ENCODE measurements at places on chromosomes 1 and 21.

DNA sequence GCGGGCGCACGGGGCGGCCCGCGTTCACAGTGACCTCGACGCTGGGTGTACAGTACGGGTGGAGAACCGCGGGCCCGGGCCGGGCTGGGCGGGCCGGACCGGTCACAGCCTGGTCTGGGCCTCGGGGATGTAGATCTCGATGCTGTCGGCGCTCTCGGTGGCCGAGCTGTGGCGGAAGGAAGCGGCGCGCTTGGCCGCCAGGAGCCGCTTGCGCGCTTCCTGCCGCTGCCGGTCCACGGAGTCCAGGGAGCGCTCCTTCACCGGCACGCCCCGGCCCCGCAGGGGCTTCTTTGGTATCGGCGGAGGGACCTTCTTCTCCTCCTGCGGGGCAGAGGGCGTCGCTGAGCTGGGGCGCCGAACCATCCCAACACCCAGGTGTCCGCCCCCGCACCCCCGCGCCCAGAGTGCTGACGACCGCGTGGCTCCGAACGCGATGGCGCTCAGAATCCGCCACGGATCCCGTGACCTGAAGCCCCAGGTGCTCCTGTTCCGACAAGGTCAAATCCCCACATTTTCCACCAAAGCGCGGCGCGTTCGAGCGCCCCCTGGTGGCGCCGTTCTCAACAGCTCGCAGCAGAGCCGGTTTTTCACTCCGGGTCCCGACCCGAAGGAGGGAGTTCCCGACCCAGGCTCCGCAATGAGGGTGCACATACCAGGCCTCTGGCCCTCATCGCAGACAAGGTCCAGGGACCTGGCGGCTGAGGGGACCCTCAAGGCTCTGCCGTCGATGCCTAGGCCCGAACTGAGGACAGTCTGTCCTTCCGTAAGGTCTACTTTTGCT is 6.6 kb upstream of the SMIM12 start:
- peak; percentile 94 for DNase-seq

DNA sequence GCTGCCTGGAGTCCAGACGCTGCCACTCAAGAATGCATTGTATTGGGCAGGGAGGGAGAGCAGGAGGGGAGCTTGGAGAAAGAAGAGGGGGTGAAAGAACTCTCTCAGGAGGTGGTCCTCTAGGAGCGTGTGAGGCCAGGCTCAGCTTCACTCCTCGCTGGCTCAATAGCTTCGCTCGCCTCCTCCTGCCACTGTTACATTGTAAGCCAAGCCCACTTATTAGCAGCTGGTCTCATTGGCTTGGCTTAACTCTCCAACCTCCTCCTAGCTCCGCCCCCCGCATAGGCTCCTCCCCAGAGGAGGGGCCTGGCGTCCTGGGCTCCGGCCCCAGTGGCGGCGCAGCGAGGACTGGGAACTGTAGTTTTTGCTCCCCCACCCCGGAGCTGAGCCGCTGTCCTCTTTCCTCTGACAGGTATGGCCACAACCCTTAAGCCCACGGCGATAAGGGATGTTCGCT is at the start of gene KCNN3:
Gene KCNN3 (minus strand): TSS at position 167 of the 457 bp plus-strand sequence. CDS start 317 bp downstream, outside the sequence.
- peak; percentile 96 for DNase-seq

GRCh38 chr1:150999051-150999674 is 7.5 kb downstream of the MINDY1 start:
- DNase-seq, result no peak

GRCh38 chr1:12502336-12503109 is 115.5 kb downstream of the DHRS3 start:
- DNase-seq, result no peak

- DNase-seq, result no peak
Observed at GRCh38 chr1:187409341-187409740, 580.6 kb downstream of the PLA2G4A start.

DNA sequence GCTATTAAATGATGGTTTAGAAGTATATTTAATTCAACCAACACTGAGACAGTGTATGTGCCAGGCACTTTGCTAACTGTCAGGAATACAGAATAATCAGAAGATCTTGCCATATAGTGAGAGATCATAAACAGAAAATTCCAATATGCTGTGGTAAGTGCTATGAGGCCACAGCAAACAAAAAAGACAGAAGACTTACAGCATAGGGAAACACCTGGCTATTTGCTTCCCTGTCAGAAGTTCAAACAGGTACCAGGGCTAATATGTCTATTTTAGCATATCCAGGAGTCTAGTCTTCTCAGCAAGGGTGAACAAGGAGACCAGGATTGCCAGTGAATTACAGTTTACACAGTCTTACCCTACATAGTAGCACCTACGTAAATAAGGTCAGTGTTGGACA is 30.4 kb downstream of the TRIT1 start:
- no peak for DNase-seq

- DNase-seq, result no peak
Observed at GRCh38 chr1:188127507-188127906, 1298.8 kb downstream of the PLA2G4A start.

DNA sequence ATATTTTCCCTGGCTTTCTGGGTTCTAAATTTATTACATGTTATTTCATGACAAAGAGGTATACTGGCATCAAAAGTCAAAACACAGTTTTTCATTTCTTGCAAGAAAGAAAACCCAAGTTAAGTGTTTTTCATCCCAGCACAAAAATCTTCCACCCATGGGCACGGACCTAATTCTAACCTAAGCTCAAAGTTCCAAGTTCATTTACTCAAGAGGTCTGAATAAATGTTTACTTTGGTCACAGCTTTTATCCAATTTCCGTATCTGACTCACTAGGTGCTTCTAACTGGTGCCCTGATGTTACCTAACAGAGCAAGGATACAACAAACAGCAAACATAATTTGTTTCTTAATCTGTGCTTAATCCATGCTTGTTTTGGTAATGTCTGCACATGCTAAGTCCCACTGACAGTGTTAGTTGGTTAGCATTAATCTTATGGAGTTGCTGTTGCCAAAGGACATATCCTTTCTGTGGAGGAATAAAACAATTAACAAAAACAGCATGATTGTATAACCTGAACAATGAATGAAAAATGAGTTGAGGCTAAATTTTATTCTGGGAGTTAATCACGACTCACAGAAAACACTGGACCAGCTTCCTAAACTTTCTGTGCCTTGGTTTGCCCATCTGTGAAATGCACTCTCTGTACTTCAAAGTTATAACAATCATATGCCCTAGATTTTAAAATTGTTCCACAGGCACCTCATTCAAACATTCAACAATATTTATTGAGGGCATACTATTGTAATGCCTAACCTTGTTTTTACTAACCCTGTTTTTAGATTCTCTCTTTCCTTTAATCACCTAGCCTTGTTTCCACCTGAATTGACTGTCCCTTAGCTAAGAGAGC is 4.2 kb upstream of the CHD1L start:
- DNase-seq, result no peak

- DNase-seq, result no peak
Observed at GRCh38 chr1:66876664-66877063, 48.0 kb downstream of the DNAI4 start.

- DNase-seq, result peak; percentile 38
Observed at GRCh38 chr1:226643177-226643576, 94.6 kb downstream of the STUM start.

DNA sequence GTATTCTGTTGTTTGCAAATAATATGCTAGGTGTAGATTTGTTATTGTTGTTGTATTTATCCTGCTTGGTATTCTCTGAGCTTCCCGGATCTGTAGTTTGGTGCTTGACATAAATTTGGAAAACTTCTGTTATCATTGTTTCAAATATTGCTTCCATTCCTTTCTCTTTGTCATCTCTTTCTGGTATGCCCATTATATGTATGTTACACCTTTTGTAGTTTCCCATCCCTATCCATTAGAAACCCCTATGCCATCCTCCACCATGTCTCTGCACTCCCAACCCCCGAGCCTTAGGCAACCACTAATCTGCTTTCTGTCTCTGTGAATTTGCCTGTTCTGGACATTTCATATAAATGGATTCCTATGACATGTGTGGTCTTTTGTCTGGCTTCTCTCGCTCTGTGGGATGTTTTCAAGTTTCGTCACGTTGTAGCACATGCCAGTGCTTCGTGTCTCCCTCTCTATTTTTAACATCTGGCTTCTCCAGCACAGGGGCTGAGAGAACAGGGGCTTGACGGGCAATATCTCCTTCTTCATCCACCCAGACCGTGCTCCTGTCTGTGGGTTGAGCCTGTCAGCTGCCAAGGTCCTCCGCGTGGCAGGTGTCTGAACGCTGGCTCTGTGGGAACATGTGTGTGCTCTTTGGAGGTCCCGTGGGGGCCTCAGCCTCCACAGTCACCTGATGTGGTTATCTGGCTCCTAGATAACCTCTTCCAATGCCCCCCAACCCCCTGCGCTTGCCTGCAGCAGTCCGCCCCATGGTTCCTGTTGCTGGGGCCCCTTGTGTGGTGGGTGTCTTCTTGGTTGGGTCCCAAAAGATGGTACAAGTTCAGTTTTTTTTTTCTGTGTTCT is 32.8 kb upstream of the MAN1C1 start:
- no peak for DNase-seq

DNA sequence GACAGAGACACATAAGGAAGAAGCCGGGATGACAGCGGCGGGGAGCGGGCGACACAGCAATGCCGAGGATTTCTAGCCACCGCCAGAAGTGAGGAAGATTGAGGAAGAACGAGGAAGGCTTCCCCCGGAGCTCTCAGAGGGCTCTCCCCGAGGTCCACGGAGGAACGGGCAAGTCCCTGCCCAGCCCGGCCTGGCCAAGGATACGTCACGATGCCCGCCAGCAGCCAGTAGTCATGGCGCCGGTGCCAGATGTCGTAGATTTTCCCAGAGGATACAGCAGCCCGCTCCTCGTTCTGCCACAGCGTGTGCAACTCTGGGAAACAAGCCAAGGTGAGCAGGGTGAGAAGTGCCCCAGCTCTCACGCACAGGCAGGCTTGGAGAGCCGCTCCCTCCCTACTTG is 65.9 kb downstream of the KCNAB2 start:
- DNase-seq, result peak; percentile 23

DNA sequence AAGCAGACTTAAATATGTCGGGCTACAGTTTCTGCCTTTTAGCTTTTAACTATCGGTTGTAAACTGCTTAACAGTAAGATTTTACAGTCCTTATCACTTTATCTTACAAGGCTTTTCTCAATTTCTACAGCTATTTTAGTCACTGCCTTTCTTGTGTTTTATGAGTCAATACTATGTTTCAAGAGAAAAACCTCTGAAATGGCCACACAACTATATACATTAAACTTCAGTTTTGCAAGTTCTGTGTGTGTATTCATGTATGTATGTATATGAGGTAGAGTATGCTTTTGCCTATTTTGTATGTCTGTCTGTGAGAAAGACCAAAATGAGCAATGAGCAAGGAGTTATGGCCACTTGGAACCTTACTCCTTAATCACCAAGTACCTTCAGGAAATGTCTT is 169.8 kb downstream of the SYT2 start:
- no peak for DNase-seq

GRCh38 chr1:2962946-2963345 is 58.3 kb upstream of the ACTRT2 start:
- peak; percentile 11 for DNase-seq

GRCh38 chr1:3063379-3064295 is 5.4 kb upstream of the PRDM16 start:
- peak; percentile 35 for DNase-seq

DNA sequence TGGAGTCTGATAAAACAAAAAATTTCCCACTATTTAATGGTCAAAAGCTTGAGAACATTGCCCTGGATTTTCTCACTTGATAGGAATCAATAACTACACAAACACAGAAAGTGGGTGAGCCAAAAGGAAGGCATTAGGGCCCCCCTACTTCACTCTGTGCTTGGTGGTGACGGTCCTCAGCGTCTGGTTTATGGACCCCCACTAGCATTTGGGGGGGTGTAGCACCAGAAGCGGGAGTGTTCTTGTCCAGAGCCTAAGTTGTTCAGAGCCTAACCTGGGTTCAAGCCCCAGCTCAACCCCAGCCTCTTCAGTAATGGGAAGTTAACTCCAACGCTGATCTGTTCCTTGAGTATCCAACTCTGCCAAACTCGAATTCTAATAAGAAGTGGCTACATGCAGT is 33.1 kb downstream of the STPG1 start:
- DNase-seq, result no peak

DNA sequence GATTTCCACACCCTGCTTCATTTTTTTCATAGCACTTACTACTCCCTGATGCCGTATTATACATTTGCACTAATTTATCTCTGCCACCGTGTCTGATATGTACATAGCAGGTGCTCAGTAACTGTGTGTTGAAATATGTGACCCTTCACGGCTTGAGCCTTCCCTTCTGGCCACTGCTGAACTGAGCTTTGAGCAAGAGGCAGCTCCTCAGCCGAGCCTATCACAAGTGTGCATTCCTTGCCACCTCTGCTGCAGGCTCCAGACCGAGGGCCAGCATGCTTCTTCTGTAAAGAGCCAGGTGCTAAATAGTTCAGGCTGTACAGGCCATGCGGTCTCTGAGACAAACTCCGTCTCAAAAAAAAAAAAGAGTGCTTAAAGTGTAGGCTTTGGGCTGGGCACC is 22.6 kb downstream of the PLEKHM2 start:
- no peak for DNase-seq

- DNase-seq, result no peak
Observed at GRCh38 chr1:182433580-182433979, 16.4 kb upstream of the RGSL1 start.

GRCh38 chr21:33977017-33977720 is 61.6 kb upstream of the ATP5PO start:
- no peak for DNase-seq

- DNase-seq, result no peak
Observed at GRCh38 chr1:93814059-93814794, 64.8 kb downstream of the DNTTIP2 start.
